ENCODE measurements at places on chromosomes 11 and 22. TPM values are rescaled to one million over a fixed set of nuclear protein-coding genes. Genes with fewer than 3 reads are reported as not detected.

The LRRC74B gene
- not detected for total RNA-seq

The SRSF8 gene
- 40.4 TPM for total RNA-seq

The TREH gene
- total RNA-seq = not detected

The TIGD3 gene
- 0.27 TPM for total RNA-seq

The CADM1 gene
- total RNA-seq = 49.6 TPM

The MRGPRF gene
- total RNA-seq = 53.3 TPM

The GLB1L2 gene
- total RNA-seq = 45.6 TPM

The TBX10 gene
- total RNA-seq = not detected

The MS4A4A gene
- 2.1 TPM for total RNA-seq

The OR8A1 gene
- not detected for total RNA-seq

The PITPNB gene
- total RNA-seq = 23.8 TPM

The GGT5 gene
- total RNA-seq = 39.7 TPM

The RPS3 gene
- 1,636 TPM for total RNA-seq

The DMC1 gene
- total RNA-seq = 0.23 TPM

The GDPD4 gene
- not detected for total RNA-seq

The OR8D1 gene
- not detected for total RNA-seq

The CD3D gene
- total RNA-seq = 4.4 TPM

The KRTAP5-8 gene
- not detected for total RNA-seq

The TRIM64 gene
- total RNA-seq = not detected

The NR1H3 gene
- 34.2 TPM for total RNA-seq

The KIF18A gene
- total RNA-seq = 0.73 TPM

The MTMR2 gene
- 37.7 TPM for total RNA-seq

The PLAAT5 gene
- total RNA-seq = not detected

The ALDH3B1 gene
- total RNA-seq = 7.9 TPM

The MOGAT2 gene
- total RNA-seq = 0.62 TPM

The DDIAS gene
- 1.3 TPM for total RNA-seq

The SLCO2B1 gene
- total RNA-seq = 32.0 TPM

The FAM83F gene
- 28.6 TPM for total RNA-seq

The APOL5 gene
- not detected for total RNA-seq

The INPP5J gene
- total RNA-seq = 33.3 TPM

The DGCR8 gene
- 20.9 TPM for total RNA-seq

Data from prostate gland (tissue), 2 donors.